ENCODE measurements at places on chromosomes 5 and 9.

GRCh38 chr5:98248949-98249348, 524.5 kb upstream of the RGMB start:
- DNase-seq, result no peak

- DNase-seq, result no peak
These were observed 11.6 kb downstream of the POLK start for GRCh38 chr5:75523275-75523674.

GRCh38 chr9:35738186-35738585, 5.7 kb downstream of the CREB3 start:
- no peak for DNase-seq

DNA sequence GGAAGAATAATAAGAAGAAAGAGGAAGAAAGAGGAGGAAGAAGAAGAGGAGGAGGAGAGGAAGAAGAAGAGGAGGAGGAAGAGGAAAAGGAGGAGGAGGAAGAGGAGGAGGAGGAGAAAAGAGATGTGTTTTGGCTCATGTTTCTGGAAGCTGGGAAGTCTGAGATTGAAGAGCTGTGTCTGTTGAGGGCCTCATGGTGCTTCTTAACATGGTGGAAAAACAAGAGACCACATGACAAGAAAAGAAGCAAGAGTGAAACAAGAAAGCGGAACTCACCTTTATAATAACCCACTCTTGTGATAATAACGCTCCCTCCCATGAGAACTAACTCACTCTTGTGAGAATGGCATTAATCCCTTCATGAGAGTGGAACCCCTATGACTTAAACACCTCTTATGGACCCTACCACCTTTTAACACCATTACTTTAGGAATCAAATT, 36.1 kb upstream of the RANBP6 start:
- no peak for DNase-seq

GRCh38 chr5:6585939-6586646, 46.8 kb downstream of the NSUN2 start:
- DNase-seq, result no peak

GRCh38 chr9:109349421-109349846, 28.6 kb upstream of the EPB41L4B start:
- DNase-seq, result no peak

- no peak for DNase-seq
These were observed 557 bp downstream of the GNG10 start for GRCh38 chr9:111661802-111662521.

DNA sequence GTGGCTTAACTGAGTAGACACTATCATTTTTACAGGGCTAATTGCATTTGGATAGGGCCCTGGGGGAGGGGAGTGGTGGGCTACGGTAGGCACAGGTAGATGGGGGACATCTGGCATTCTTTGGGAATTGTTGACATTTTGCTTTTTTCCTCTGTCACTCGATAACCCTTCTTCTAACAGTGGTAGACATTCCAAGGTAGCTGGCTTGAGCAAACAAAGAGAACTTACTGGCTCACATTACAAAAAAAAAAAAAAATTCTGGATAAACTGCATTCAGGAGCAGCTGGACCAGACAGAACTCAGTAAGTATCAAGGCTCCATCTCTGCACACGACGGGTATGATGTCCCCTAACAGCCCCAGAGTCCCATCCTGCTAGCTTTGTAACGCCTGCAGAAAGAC, 585.2 kb downstream of the ZNF608 start:
- DNase-seq, result no peak

- DNase-seq, result no peak
These were observed 94.9 kb downstream of the DENND1A start for GRCh38 chr9:123834889-123835562.

DNA sequence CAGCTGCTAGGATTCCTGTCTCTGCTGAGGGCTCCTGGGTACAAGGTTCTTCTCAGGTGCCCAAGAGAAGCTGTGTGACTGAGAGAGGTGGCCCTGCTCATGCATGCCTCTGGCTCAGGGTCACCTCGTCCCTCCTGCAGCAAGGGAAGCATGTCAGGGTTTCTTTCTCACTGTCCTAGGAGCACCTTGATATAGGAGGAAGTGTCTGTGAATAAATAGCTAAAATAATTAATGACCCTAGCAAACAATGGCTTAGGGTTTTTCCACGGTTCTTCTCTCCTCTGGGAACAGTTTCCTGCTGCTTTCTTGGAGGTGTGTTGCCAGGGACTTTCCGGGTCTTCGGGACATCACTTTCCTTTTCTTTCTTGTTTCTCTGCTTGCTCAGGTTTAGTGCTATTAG, 87.2 kb downstream of the ARHGAP26 start:
- DNase-seq, result no peak

GRCh38 chr9:703392-703791, 138.1 kb upstream of the DMRT1 start:
- no peak for DNase-seq

GRCh38 chr9:114935119-114935518, 4.7 kb upstream of the TNFSF8 start:
- DNase-seq, result no peak

DNA sequence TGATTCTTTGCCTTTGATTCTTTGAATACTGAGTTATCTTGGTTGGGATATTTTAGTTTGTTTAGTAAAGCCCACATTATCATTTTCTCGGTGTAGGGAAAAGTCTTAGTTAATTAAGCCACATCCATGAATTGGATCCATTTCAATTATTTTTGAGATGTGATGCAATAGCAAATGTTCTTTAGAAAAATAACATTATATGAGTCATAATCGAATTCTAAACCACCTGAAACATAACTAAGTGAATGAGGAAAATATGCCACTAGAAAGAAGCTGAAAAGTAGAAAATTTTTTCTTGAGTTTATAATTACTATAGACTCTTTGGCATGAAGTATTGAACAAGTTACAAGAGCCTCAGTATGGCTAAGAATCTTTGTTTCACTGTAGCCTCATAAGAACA, 17.5 kb upstream of the CCDC192 start:
- no peak for DNase-seq

DNA sequence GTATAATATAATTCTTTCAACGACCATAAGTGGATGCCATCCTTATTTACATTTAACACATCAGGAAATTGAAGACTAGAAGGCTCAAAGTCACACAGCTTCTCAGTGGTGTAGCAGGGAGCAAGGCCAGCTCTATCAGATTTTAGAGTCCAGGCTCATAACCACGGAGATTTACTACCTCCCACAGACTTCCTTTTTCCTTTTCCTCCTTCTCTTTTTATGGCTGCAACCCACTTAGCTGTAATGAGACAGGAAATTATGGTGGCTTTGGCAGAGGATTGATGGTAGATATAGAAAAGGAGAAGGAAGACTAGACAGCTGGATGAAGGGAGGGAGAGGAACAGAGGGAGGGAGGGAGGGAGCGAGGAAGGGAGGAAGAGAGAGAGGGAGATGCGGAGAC, 47.4 kb downstream of the SPEF2 start:
- DNase-seq, result no peak

DNA sequence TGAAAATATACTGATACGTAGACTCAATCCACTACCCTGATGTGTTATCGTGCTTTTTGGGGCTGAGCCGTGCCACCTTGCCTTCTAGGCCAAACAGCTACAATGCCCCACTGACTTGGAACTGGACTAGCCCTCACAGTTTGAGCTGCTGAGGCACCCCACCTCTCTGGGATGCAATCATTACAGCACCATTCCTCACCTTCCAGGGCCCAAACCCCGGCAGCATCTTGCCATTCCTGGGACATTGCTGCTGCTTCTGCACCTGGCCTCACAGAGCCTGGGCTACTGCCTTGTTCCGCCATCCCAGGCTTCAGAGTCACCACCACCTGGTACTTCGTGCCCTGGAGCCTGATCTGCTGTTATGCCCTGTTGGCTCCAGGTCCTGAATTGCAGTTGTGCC, 89.5 kb upstream of the SNCAIP start:
- no peak for DNase-seq

GRCh38 chr5:74521401-74521800, 119.1 kb downstream of the ENC1 start:
- no peak for DNase-seq

- no peak for DNase-seq
These were observed 73.1 kb downstream of the COMMD10 start for GRCh38 chr5:116157902-116158301.

GRCh38 chr9:34256987-34257585, 72.0 kb downstream of the KIF24 start:
- DNase-seq, result no peak

DNA sequence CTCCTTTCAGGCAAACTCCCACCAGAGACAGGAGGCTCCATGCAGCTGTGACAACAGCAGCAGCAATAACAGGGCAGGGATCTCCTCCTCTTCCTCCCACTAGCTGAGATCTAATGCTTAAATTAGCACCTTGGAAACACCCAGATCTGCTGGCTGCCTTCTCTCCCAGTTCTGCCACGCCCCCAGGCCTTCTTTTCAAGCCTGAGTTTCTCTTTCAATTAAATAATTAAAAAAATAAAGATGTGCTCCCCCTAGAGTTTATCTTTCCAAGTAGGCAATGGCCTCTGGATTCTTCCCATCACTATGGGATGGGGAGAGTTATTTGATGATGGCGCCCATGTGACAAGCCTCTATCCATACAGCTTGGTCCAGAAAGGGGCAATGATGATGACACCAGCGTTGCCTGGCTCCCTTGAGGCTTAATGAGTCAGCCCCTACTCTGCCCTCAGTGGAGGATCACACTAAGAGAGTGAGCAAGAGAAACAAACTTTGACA, 3.8 kb downstream of the FAM219A start:
- no peak for DNase-seq
